ENCODE measurements at places on chromosomes 16 and 17.

GRCh38 chr17:2634361-2634960, 41.0 kb downstream of the PAFAH1B1 start:
- no peak for DNase-seq

- no peak for DNase-seq
Observed at GRCh38 chr16:79430191-79430678, 170.3 kb downstream of the MAF start.

DNA sequence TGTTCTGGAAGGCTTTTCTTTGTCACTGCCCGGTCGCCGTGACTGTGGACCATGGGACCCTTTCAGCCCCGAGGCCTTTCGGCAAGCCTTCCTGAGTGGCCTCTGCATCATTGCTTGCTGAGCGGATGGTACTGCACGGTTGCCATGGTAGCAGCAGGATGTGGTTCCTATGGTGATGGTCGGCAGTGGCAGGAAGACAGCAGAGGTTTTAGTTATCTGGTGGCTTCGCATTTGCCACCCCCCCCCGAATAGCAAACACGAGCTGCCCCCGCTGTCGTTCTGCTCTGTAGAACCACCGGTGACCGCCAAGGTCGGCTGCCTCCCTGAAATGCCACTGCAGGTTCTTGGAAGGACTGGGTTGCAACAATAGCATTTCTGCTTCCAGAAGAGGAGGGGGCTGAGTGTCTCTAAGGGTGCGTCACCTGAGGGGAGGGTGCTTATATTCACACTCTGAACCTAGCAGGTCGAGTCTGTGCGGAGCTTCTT, 76.6 kb downstream of the CMIP start:
- DNase-seq: peak; percentile 17

DNA sequence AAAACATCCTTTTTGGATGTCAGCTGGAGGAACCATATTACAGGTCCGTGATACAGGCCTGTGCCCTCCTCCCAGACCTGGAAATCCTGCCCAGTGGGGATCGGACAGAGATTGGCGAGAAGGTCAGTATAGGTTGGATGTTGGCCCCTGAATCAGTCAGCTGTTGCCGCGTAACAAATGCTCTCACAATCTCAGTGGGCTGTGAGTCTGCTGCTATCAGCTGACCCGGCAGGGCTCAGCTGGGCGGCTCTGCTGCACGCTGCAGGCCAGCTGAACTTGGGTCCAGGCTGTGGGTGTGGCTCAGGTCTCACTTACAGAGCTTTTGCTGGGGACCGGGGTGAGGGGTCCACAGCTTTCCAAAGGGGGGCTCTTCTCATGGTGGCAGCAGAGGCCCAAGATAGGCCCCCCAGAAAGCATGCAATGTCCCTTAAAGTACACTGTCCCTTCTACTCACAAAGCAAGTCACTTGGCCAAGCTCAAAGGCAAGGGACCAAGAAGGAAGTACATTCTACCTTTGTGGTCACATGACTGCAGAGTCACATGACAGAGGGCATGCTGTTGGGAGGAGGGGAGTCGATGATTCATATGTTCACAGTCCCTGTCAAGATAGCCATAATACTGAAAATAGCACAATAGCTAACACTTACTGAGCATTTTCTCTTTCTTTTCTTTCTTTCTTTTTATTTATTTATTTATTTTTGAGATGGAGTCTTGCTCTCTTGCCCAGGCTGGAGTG, 134.2 kb downstream of the ABCC1 start:
- DNase-seq: no peak

DNA sequence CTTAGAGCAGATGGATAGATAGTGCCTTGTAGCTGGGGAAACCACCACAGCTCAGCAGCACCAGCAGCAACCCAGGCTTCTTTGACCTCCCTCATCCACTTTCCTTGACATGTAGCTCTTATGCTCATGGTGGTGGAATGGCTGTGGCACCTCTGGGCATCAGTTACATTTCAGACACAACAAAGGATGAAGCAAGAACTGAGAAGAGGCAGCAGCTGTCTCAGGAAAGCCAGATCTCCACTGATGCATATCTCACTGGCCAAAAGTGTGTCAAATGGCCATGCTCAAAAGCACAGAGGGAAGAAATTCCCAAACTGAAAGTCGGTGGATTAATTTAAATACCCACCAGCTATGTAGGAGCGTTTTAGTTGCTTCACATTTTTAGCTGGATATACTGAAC, 671.4 kb upstream of the SALL1 start:
- DNase-seq: no peak
